ENCODE measurements at places on chromosomes 4 and X. TPM values are rescaled to one million over a fixed set of nuclear protein-coding genes. Genes with fewer than 3 reads are reported as not detected.

The ZAR1 gene
- total RNA-seq = not detected

The TENM3 gene
- 17.8 TPM for total RNA-seq

The UGT2B17 gene
- not detected for total RNA-seq

GRCh38 chr4:145183581-145183980, 3.2 kb upstream of the OTUD4 start:
- no peak for DNase-seq

GRCh38 chr4:119795986-119796578, 167.5 kb upstream of the PDE5A start:
- no peak for DNase-seq

DNA sequence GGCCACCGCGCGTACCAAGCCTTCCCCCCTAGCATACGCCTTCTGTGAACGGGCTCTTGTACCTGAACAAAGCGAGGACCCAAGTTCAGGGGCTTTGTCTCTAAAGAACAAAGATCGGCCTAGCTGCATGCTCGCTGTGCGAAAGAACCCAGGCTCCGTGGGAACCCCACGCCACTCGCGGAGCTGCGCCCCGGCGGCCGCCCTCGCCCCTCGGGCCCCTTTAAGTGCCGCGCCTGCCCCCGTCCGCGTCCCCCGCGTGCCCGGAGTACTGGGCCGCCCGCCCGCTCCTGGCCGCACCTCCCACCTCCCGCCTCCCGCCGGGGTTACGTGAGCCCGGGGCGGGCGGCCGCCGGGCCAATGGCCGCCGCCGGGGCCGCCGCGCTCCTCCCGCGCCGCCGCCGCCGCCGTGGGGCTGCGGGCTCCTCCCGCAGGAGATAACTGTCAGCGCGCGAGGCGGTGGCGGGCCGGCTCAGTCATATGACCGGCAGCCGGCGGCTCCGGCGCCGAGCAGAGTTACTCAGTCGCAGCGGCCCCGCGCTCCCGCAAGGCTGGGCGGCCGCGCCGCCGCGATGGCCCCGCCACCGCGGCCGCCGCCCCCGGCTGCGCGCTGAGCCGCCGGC, at the start of gene FNIP2:
TSS of gene FNIP2 (plus strand) at position 472 of the 620 bp plus-strand sequence. CDS start 187 bp downstream, outside the sequence.
- peak; percentile 10 for DNase-seq

DNA sequence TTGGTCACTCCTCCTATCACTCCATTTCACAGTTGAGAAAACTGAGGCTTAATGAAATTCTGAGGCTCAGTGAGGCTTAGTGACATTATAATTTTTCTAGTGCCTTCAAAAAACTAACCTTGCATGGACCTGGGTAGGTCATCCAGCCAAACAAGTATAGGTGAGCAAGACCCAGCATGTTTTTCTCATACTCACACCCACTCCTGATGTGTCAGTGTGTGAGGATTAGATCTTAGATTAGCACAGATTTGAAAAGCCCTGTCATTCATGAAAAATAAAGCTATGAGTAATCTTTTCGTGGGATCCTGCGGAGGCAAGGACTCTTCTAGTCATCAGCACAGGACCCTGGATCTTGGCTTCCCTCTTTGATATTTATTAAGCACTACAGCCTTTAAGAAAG, 146.7 kb downstream of the CHIC2 start:
- DNase-seq = no peak

DNA sequence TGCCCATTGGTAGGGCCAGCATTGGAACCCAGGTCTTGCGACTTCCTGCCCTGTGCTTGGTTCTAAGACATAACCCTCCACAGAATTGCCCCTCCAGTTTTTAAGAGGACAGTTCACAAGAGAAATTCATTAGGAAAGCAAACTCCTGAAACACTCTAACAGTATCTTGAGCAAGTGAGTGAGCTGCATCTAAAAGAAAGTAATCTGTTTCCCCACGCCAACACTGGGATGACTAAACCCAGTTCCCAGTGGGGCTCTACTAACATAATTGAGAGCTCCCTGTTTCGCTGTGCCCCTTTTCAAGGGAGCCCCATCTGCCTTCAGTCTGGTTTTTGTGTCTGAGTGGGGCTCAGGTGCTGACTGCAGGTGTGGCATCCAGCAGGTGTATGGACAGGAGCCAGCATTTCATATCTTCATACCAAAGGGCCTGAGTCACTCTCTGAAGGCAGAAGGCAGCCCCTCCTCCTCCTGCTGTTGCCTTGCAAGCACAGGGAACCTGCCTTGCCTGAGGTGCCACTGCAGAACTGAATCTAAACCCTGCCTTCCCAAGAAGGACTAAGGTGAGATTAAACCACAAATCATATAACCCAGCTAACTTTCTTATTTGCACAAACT, 8.0 kb downstream of the AMOT start:
- DNase-seq = no peak

DNA sequence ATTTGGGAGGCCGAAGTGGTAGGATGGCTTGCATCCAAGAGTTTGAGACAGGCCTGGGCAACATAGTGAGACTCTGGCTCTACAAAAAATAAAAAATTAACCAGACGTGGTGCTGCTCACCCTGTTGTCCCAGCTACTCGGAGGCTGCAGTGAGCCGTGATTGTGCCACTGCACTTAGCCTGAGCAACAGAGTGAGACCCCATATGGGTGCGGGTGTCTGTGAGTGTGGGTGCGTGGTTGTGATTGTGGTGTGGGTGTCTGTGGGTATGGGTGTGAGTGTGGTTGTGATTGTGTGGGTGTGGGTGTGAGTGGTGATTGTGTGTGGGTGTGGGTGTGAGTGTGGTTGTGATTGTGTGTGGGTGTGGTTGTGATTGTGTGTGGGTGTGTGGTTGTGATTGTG, 114.6 kb downstream of the UBE2K start:
- no peak for DNase-seq
